Activated T-helper 2 cell treated with anti-CD3 and anti-CD28 coated beads, Interferon-gamma antibody, Interleukin-2, Interleukin-4, amounts not matched to agents 10 μg/mL and 5 μg/mL and 100 μg/mL, durations not matched to agents 14 hours and 24 hours and 36 hours (primary cell): ENCODE measurements at places on chromosomes 16 and 17. TPM values are rescaled to one million over a fixed set of nuclear protein-coding genes. Genes with fewer than 3 reads are reported as not detected.

- DNase-seq, result no peak
These were observed 299.5 kb downstream of the NPIPA8 start for GRCh38 chr16:18037051-18037450.

The METTL9 gene
- total RNA-seq, result 73.9 and 75.8 TPM in 2 replicates

DNA sequence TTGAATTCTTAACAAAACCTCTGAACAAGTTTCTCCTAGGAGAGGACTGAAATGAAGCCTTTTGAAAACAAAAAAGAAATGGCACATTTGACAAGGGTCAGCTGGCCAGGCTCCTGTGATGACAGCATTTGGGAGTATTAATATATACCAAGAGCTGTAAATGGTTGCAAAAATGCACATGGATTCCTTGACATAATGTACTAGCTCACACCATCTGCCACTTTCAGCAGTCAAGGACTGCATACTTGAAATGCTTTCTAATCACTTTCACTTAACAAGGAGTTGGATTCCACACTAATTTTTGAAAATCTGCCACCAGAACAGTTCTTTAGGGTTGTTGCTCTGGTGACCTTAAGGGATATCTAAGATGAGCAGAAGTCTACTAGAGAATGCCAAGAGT is 236.7 kb upstream of the TOX3 start:
- no peak for DNase-seq

- DNase-seq, result no peak
These were observed 55.0 kb downstream of the ZNF423 start for GRCh38 chr16:49800876-49801275.

- DNase-seq, result no peak
These were observed 2.1 kb downstream of the KCNH4 start for GRCh38 chr17:42178817-42179216.
